ENCODE measurements at places on chromosomes 13 and 19.

GRCh38 chr13:113014752-113015745, 46.0 kb downstream of the MCF2L start:
- no peak for DNase-seq

DNA sequence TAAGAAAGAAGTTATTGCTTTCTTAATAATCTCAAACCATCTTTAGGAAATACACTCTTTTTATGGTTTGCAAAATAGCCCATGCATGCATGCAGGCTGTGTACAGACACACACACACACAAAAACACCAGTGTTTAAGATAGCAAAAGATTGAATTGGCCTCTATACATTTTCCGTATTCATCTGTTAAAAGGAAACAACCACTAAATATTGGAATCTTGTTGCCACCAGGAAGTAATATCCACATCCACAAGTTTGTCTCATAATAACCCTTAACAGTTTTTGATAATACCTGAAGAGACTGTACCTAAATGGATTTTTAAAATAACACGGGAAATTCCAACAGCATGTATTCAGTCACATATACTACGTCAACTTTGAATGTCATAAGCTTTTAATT, 7.3 kb upstream of the MAB21L1 start:
- DNase-seq, result no peak

DNA sequence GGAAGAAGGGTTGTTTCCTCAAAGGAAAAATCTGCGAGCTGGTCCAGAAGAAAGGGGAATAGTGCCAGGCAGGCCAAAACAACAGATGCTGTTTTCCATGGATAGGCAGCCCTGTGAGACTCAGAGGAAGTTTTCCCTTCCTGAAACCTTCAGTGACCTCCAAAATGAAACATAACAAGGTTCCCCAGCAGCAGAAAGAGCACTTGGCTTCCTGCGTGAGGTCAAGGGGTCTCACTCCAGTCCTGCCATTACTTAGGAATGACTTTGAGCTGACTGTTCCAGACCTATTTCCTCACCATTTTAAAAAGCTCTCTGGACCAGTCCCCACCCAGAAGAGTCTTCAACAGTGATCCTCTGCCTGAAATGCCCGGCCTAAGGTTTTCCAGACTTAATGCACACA, 104.6 kb upstream of the IPO5 start:
- DNase-seq, result no peak

DNA sequence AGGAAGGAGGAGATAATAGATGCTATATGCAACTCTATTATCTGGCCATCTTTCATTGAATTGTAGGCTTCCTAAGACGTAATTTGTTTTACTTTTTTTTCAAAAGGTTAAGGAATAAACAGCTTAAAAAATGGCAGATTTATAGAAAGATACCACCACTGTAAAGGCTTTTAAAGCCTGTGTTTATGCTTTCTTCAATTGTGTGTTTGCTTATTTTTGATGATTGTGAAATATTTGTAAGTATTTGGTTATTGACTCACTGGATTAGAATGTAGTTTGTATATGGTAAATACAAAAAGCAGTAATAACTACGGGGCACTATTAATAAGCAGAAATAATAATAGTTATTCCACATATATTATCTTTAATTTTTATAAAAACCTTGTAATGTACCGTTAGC, 437.9 kb downstream of the KLF5 start:
- no peak for DNase-seq

DNA sequence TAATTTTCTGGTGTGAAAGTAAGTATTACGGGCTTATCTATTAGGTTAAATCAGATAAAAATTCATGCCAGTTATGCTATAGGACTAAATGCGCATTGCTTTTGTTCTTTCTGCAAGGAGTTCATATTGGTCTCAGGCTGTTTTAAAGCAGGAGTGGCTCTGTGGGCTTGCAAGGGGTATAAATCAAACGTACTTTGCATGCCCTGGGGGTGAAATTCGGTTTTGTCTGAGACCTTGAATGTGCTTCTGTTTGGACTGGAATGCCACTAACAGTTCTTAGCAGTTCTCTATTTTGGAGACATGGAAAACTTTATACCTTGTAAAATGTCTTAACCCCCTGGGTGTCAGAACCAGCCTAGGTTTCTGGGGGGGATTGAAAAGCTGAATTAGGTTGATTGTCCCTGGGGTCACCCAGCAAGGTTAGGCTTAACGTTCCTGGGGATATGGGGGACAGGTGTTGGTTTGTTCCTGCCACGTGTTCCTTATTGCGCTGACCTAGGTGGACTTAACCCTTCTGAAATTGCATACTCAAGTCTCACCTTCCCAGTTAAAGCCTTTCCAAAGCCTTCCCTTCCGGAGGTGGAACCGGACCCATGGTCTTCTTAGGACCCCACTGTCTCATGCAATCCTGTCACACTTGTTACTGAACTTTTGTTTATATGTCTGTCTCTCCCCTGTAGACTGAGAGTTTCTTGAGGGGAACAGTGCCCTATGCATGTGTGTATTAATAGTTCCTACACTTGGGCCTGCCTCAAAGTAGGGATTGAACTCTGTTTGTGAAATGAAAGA, 182.2 kb downstream of the LMO7 start:
- no peak for DNase-seq

DNA sequence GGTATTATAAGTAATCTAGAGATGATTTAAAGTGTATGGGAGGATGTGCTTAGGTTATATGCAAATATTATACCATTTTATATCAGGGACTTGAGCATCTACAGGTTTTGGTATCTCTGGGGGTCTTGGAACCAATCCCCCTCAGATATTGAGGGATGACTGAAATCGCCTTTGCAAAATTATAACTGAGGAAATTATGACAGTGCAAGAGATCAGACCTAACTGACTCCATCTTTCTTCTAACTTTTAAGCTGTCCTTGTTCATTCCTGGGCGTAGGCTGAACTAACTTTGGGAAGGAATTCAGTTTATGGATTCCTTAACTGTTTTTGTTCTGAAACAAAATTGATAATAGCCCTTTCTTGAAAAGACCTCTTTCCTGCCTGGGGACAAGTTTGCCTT, 190.7 kb upstream of the KL start:
- DNase-seq, result no peak

GRCh38 chr19:24159707-24160106, 72.7 kb downstream of the ZNF254 start:
- DNase-seq, result no peak

DNA sequence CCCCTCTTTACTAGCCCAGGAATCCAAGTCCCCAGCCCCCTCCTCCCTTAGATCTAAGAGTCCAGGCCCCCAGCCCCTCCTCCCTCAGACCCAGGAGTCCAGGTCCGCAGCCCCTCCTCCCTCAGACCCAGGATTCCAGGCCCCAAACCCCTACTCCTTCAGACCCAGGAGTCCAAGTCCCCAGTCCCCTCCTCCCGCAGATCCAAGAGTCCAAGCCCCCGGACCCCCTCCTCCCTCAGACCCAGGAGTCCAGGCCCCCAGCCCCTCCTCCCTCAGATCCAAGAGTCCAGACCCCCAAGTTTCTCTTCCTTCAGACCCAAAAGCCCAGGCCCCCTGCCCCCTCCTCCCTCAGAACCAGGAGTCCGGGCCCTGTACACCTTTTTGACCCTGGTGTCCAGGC, 11.5 kb downstream of the SPACA6 start:
- DNase-seq, result no peak

- no peak for DNase-seq
Measured at GRCh38 chr13:98665638-98665995, 86.9 kb downstream of the SLC15A1 start.

- DNase-seq, result no peak
Measured at GRCh38 chr13:113066746-113067145, 38.8 kb upstream of the F7 start.

GRCh38 chr13:20019043-20019442, 60.5 kb downstream of the ZMYM2 start:
- no peak for DNase-seq

DNA sequence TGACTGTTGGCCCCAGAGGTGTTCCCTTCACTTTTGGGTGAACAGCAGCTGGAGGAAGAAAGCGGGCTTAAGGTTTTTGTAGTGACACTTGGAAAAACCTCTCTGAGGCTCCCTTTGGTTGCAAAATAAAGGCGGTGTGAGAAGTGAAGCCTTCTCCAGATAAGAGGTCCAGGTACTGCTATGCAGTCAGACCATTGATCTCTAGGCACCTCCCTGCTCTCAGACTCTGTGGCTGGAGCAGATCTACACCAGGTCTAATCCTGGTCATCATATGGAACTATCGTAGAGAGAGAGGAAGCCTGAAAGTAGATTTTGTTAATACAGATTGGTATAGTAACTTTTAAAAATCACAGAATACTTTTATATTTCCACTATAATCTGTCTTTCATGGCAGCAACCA, 47.5 kb downstream of the MBNL2 start:
- DNase-seq, result no peak

- DNase-seq, result no peak
Measured at GRCh38 chr13:39836038-39836437, 180.6 kb downstream of the COG6 start.

GRCh38 chr13:90591927-90592268, 755.6 kb upstream of the MIR17HG start:
- no peak for DNase-seq

DNA sequence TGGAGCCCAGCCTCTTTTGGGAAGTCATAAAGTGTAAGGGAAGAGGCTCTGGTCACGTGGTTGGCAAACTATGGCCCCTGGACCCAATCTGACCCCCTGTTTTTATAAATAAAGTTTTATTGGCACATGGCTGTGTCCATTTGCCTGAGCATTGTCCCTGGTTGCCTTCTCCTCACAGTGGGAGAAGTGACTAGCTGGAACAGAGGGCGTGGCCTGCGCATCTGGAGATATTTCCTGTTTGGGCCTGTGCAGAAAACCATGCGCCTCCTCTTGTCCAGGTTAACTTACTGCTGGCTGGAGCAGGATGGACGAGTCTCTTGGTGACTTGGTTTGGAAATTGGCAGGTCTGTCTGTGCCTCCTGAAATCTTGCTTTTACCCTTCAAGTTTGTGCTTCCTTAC, 48.3 kb downstream of the KDM4B start:
- no peak for DNase-seq

DNA sequence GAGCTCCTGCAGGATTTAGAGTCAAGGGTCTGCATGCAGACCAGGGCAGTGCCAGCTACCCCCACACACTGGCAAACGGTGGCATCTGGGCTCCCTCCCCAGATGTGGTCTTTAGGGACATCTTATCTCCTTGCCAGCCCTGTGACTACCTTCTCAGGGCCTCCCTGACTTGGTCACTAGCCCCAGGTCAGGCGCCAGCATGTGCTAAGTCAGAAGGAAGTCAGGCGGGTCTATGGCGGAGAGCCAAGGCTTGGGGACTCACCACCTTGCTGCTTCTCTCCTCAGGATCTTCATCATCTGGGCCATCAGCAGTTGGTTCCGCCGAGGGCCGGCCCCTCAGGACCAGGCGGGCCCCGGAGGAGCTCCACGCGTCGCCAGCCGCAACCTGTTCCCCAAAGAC, 17.6 kb downstream of the CLPTM1 start:
- DNase-seq, result no peak

DNA sequence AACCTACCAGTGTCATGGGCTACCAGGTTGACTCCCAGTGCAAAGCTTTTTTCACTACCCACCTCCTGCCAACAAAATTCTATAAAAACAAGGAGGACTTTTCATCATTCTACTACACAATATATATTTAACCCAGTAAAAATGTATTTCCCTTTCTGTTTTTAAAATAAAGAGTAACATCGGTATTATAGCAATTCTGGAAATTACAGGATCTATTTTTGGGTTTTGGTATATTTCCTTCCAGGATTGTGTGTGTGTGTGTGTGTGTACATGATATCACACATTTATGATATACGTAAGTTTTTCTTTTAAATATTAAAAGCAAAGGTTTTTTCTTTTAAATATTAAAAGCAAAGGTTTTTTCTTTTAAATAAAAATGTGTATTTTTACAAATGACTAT, 6.0 kb upstream of the UBL3 start:
- DNase-seq, result no peak

DNA sequence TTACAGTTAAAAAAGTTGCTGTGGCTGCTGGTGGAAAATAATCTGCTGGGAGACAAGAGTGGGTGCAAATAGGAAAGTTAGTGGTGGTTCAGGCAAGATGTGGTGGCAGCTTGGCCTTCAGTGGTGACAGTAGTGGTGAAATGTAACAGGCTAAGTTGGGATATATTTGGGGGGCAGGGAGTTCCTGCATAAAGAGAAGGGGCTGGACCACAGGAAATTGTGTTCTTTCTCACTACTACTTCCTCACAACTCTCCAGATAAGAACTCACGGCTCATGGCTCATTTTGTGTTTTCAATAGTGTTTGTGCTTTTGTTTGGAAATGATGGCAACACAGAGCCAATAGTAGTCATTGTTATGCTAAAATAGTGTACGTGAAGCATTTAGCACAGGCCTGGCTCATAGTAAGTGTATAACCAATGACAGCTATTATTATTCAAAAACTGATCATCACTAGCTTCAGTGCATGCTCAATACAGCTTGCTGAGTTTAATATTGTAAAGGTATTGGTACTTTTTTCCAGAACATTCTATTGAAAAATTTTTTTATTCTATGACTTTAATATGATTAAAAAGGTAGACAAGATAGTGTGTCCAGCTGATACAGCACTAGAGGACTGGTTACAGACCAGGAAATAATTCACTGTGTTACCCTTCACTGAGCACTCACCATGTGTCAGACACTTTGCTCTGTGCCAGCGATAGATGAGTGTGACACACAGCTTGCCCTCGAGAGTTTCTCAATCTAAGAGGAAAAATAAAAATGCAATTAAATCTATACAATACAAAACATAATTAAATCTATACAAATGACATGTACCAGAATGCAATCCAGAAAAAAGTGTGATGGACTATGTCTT, 209.8 kb downstream of the POU4F1 start:
- no peak for DNase-seq

GRCh38 chr13:73421310-73421912, 362.6 kb downstream of the KLF5 start:
- no peak for DNase-seq

- DNase-seq, result no peak
Measured at GRCh38 chr13:30810261-30810701, 74.9 kb downstream of the ALOX5AP start.

DNA sequence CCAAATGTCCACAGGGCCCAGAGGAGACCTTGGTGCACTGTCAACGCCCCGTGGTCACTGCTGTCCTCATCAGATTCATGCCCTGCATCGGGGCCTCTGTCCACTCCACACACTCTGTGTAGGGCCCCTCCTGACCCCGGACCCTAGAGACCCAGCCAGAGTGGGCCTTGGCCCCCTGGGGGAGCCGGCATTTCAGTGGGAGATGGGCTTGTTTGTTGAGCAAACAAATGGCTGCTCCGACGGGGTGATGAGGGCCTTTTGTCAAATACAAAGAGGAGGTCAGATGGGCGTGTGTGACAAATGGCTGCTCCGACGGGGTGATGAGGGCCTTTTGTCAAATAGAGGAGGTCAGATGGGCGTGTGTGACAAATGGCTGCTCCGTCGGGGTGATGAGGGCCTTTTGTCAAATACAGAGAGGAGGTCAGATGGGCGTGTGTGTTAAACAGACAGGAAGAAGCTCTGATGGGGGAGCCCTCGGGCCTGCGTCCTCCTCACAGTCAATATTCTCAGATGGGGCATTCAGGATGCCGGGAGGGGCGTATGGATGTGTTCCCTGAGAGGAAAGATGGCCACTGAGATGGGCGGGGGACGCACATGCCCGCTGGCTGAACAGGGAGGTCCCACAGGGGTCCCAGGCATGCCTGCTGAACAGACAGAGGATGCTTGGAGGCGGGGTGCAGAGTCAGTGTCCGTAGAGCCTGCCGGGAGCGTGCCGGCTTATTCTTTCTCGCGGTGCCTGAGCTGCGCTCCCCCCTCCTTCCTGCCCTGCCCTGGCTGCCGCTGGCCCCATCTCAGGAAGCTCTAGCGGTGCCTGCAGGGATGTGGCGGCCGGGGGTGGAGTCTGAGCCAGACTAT, 36.3 kb downstream of the SMIM24 start:
- DNase-seq, result no peak
